NCI-H146 (cell line): ENCODE measurements at places on chromosomes 3 and 15.

DNA sequence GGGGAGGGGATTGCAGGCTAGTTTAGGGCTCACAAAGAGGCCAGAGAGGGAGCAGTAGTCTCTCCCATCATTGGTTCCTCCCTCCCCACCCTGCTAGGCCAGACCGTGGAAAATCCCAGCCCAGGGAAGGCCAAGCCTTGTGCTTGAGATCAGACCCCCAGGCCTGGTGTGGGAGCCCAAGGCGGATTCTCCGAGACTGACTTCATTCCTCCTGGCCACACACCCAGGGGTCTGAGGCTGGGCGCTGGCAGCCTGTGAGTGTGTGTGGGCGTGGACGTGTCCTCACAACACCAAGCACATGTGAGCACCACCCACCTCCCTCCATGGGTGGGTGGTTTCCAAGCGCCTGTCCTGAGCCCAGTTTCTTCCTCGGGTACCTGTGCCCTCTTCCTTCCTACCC is 4.1 kb downstream of the LOXL1 start:
- no peak for DNase-seq

- no peak for DNase-seq
These were observed 89.6 kb upstream of the TSEN2 start for GRCh38 chr3:12394569-12395271.

- DNase-seq: no peak
These were observed 63.6 kb downstream of the OSBPL10 start for GRCh38 chr3:31917303-31918005.

DNA sequence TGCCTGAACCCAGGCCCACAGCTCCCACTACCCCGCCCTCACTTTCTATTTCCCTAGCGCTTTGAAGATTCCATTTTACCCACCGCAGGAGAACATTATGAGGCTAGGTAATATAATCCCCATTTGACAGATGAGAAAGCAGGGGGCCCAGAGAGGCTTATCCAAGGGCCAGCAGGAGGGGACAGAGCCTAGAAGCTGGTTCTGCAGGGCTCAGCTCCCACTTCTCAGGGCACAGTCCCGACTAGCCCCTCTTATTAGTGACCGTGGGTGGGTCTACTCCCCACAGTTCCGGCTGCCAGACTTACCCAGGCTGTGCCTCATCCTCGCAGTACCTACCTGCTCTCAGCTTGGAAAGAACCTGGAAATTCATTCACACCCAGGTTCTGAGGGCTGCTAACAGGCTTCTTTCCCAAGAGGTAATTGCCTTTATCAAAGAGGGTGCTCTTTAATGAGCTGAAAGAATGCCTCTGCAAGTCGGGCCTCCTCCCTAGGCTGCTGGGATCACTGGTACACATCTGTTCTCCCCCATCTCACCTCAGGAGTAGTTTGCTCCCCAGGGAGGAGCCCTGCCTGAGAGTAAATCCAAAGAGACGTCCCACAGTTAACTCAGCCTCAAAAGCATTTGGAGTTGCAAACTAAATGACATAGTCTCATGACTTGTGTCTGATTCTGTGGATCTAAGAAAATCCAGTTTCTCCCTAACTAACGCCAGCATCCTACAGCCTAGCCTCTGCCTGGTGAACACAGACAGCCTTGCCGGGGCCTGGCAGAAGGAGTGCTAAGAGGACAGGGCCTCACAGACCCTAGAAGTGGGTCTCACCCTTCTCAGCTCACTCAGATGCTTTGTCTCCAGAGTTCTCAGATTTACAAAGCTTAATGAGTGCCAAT is 125.0 kb downstream of the CHSY1 start:
- no peak for DNase-seq

DNA sequence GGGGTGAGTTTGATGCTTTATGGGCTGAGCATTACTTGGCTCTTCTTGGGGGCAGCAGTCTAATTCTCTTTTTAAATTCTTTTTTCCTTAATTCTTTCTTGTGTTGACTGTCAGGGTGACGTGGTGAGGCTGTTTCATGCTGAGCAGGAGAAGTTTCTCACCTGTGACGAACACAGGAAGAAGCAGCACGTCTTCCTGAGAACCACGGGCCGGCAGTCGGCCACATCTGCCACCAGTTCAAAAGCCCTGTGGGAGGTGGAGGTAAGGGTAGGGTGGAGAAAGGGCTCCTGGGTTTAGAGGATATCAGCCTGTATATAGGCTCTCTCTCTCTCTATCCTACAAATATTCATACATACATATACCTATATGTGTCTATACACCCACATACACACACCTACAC is 152.3 kb downstream of the ITPR1 start:
- DNase-seq: no peak

DNA sequence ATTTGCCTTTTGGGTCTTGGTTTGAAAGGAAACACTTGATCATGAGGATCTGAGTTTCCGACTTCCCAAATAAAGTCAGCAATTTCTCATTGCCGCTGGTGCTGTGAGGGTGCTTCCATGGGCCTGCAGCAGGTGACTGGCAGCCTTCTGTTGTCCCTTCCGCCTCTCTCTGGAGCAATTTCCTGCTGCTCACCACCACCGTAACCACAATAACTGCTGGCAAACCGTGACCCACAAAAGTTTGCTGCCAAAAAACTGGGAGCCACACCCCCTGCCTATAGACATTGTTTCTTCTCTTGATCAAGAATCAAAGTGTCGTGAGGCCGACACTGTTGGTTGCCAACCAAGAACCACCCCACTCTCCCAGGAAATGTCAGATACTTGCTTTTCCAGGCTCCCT is 164.0 kb downstream of the NR2F2 start:
- DNase-seq: no peak

GRCh38 chr3:124498891-124499290 is 231.4 kb upstream of the UMPS start:
- DNase-seq: no peak

DNA sequence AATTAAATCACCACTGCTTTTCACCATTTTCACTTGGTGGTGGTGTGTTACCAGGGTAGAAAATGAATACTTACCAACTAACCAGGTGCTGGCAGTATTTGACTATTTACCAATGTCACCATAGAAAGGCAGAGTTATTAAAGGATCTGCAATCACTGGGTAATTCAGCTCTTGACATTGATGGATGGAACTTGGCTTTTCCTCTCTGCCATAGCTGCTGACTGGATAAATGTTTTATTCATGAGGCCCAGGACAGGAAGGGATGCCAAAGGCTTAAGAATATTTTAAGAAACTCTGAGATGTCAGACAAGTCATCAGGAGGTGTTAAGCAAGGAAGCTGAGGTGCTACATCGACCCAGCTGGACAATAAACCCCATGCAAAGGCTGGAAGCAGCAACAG is 495.5 kb upstream of the CFAP20DC start:
- peak; percentile 77 for DNase-seq

GRCh38 chr3:128095222-128095703 is 28.3 kb downstream of the RUVBL1 start:
- peak; percentile 82 for DNase-seq

- no peak for DNase-seq
These were observed 35.9 kb upstream of the MRPS22 start for GRCh38 chr3:139307601-139308555.

DNA sequence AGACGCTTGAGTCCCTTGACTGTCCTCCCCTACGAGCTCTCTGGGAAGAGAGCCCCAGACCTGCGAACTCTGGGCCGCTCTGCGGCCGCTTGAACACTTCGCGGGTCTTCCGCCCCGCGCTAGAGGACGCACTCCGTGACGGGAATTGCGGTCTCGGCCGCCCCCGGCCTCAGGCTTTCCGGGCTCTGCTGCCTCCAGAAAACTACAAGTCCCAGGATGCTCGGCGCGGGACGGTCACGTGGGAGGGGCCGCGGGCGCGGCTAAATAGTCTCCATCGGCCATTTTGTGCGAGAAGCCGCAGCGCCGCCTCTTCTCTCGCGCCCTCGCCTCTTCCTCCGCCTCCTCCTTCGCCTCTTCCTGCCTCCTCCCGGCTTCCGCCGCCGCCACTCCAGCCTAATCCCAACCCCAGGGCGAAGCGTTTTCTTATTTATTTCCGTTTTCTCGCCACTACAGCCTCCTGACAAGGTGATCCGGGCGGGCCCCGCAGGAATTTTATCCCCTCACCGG is at the start of gene EIF1B:
Gene EIF1B (plus strand): TSS at position 290 of the 507 bp plus-strand sequence. CDS start 235 bp downstream, outside the sequence.
- DNase-seq: peak; percentile 93

DNA sequence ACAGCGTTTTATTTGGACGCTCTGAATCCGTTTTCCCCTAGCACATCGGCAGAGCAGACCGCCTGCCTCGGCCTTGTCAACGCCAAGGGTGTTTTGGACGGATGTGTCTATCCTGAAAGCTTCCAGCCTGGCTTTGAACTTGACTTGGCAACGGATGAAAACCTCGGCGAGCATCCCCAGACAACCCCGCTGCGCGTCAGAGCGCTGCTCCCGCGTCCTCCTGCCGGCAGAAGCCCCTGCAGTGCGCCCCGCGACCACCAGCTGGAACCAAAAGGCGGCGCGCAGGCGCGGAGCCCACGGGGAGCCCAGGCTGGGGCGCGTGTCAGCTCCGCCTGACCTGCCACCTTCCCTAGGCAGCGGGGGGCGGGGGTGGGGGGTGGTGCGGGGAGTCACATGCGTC is 26.2 kb upstream of the ARL8B start:
- no peak for DNase-seq

DNA sequence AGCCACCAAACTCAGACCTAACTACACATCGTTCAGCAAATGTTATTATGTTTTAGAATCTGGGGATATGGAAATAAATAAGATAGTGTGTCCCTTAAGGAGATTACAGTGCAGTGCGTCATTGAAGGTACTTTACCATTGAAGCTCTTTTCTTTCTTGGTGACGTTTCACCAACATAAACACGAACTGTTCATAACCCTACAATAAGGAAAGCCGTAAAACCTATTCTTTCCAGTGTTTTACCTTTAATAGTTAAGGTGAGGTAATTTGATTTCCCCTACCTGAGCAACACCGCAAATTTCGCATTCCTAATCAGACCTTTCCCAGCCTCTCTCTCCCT is 826 bp downstream of the CCDC66 start:
- no peak for DNase-seq

GRCh38 chr3:37144806-37145205 is 29.6 kb downstream of the LRRFIP2 start:
- DNase-seq: no peak

DNA sequence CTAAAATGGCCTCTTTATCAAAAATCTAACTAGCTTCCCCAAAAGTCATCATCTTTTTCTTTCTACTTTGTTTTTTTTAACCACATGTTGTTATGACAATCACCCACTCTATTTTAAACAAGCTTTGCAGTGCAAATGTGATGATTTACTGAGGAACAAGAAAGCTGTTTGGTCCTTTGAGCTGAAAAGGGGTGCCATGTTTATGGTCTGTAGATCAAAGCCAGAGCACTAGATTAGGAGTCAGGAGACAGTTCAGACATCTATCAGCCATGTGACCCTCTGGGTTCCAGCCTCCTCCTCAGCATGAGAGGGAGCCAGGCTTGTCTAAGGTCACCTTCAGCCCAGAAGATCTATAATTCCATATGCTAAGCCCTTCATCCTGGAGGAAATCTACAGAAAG is 65.9 kb downstream of the RPL22L1 start:
- DNase-seq: no peak

DNA sequence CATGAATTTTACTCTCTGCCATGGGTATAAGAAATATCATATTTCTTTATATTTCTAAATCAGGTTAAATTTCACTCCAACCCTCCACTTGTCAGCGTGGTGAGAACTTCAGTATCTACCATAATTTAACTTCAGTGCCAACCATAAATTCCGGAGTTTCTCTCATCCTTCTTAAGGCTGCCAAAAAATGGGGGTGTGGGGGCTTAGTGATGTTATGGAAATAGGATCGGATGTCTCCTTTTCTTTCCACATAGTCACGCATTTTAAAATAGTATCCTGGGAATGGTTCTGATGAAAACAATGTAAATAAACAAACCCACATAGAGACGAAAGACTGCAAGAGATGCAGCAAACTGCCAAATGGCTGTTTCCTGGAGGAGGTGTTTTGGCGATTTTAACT is 12.9 kb upstream of the FAM3D start:
- DNase-seq: no peak

- DNase-seq: no peak
These were observed 73.8 kb downstream of the FLNB start for GRCh38 chr3:58082047-58082446.

DNA sequence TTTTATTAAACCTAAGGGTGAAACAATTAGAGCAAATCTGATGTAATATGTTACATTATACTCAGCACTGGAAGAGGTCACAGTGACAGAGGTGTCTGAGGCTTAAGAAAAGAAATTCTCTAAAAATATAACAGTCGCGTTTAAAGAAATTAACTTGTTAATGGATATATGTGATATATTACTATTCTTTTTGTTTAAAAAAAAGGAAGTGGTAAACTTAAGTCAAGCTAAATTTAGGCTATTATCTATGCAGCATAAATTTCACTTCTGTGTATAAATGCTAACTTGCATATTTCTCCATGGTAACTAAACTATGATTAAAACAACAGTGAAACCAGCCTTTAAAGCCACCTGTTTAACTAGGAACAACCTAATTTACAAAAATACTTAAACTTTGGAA is 191.3 kb downstream of the FOXP1 start:
- no peak for DNase-seq

- DNase-seq: no peak
These were observed 500.4 kb downstream of the SHQ1 start for GRCh38 chr3:72347819-72348319.

DNA sequence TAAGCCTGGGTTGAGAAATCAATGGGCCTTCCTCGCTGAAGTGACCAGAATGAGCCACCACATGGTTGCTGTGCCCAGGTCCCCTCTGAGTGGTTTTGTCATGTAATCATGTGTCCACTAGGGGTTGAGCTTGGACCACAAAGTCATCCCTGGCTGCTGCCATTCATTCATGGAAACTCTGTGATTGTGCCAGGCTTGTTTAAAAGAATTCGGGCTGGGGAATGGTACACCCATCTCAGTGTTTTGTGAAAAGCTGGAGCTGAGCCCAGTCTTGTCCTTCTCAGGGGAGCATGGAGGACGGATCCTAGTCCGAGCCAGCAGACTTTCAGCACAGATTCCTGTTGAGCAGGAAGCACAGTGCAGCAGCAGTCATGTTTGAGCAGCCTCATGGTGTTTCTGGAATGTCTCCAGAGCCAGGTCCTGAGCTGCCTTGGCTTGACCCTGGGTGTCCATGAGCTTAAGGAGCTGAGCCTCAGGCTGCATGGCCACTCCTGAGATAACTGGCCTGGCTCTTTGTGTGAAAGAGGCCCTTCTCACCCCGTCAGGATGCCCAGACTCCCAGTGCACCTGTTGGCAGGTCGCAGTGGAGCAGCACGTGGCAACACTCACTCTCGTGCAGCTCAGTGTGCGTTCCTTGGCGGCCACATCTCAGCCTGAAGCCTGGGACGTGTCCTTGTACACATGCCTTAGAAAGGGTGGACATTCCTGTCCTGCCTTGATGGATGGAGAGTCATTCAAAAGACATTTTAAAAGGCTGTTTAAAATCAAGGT is 260.3 kb upstream of the TPM1 start:
- DNase-seq: peak; percentile 72

DNA sequence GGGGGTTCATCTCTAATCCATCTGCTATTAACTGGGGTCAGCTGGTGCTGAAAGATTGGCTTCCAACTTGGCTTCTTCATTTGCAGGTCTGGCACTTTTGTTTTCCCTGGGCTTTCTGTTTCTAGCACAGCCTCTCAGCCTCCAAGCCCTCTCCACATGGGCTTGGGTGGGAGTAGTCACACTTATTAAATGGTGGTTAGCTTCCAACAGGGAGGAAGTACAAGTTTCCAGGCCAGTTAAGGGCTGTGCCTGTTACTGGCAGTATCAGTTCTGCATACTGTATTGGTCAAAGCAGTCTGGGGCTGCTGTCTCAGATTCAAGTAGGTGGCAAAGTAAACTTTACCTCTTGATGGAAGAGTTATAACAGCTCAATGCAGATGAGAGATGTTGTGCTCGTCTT is 627.1 kb upstream of the CCDC54 start:
- DNase-seq: no peak
